ENCODE measurements at places on chromosomes 5 and 9.

DNA sequence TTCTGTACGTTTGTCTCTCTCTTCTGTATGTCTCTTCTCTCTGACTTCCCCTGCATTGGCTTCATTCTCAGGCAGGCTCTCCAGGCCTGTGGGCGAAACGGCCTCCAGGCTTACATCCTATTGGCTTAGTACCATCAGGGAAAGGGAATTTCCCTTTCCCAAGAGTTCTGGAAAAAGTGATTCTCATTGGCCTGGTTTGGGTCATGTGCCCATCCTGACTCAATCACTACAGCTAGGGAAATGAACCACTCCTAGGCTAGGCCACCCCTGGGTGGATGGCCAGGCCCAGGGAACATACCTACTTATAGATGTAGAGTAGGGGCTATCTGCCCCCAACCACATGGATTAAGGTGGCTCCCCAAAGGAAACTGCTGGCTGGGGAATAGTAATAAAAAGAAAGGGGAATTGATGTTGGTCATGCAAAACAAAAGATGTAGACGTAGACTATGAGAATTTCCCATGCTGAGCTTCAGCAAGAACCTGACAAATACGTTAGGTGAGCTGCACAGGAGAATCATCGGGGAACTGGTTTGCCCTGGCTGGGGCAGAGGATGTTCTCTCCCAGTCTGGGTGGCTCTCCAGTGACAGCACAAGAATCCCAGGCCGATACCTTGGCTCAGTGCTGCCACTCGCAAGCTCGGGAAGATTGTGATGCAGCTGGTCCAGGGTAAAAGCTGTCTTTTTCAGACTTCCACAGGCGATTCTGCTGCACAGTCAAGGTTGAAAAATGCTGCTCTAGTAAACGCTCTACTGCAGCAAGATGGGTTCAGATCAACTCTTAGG, 3.7 kb upstream of the EGR1 start:
- no peak for DNase-seq

DNA sequence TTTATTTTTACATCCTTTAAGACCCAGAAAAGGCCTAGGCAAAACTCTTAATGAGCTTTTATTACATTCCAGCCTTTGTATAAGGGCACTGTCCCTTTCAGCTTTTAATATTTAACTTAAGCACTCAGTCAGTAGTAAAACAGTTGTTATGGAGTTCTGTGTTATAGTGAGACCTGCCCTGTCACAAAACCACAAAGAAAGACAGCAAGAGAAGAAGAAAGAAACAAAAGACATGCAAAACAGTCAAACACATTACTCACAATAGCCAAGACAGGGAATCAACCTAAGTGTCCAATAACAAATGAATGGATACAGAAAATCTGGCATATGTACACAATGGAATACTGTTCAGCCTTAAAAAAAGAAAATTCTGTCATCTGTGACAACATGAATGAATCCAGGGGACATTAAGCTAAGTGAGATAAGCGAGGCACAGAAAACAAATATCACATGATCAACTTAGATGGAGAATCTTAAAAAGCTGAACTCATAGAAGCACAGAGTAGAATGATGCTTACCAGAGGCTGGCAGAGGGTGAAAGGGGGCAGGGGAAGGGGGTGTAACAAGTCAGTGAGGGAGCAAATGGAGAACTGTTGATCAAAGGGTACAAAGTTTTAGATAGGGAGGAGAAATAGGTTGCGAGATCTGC, 63.8 kb upstream of the CCNG1 start:
- no peak for DNase-seq

- DNase-seq, result no peak
Measured at GRCh38 chr5:61002611-61003355, 57.8 kb downstream of the NDUFAF2 start.

DNA sequence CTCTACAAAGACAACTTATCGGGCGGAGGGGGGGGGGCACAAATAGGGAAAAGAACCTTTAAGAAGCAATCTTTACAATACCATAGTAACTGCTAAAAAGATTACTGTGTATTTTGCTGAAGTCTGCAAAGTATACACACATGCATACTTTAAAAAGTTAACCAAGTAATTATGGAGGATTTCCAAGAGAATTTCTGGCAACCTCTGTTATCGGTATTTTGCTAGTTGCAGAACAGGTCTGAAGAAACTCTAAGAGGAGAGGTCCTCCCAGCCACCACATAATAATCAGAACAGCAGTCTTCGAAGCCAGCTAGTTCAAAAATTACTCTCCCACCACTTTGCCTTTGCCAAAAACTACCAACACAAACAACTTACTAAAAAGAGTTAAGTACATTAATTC, 56.1 kb downstream of the UBAP2 start:
- DNase-seq, result no peak

- DNase-seq, result no peak
Measured at GRCh38 chr9:91298311-91298710, 63.4 kb downstream of the AUH start.

GRCh38 chr9:14372437-14373335, 58.7 kb upstream of the NFIB start:
- no peak for DNase-seq

DNA sequence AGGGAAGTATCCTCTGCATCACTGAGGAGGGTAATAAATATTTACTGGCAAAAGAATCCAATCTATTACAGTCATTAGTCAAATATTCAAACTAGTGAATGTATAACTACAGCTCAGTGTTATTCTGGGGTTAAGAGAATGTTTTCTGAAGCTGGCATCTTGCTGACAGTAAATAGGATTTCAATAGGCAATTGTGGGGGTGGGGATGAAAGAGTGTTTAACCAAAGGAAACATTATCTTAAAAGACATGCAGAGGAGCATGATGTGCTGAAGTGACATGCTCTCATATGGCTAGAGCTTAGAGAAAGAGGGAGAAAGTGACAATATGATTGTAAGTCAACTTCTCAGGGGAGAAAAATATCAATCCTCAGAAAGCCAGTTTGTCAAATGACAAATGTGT, 618.4 kb upstream of the RIOK2 start:
- DNase-seq, result no peak

DNA sequence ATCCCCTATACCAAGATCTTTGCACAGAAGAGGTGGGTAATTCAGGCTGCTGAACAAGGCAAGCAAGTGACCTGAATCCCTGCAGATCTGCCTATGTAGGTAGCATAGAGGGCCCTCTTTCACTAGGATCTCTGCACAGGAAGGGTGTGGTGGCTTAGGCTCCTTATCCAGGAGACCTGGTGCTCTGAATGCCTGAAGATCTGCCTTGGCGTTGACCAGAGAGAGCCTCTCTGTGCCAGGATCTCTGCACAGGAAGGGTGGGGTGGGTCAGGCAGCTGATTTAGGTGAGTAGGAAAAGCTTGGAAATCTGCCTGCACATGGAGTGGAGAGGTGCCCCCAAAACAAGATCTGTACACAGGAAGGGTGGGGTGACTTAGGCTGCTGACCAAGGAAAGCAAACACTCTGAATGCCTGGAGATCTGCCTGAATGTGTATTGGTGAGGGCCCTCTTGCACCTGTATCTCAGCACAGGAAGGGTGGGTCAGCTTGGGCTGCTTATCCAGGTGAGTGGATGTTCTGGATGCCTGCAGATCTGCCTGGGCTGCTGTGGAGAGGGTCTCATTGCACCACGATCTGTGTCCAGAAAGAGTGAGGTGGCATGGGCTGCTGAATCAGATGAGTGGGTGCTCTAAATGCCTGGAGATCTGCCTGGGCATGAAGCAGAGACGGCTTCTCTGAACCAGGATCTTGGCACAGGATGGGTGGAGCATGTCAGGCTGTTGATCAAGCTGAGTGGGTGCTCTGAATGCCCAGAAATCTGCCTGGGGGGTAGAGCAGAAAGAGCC, 365.9 kb downstream of the DMAC1 start:
- DNase-seq, result no peak

- DNase-seq, result no peak
Measured at GRCh38 chr9:70444904-70445303, 30.4 kb upstream of the KLF9 start.

GRCh38 chr5:27412384-27412783, 374.0 kb upstream of the CDH9 start:
- DNase-seq, result no peak

DNA sequence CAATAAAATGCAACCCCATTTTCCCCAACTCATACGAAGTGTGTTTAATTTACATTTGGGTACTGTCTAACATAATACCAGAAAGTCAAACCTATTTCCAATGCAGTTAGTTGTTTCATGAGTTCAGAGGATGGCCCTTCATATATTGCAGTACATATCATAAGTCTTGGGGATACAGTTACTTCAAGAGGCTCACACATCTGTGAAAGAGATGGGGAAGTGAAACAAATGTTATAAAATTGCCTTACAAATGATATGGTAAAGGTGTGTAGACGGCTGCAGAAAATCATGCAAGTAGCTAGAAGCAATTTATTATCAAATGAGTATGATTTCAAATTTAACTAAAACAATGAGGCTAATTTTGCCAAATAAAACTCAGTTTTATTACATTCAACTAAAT, 219.0 kb upstream of the CDH12 start:
- DNase-seq, result no peak

GRCh38 chr9:135074354-135075233, 12.9 kb upstream of the OLFM1 start:
- DNase-seq, result no peak

DNA sequence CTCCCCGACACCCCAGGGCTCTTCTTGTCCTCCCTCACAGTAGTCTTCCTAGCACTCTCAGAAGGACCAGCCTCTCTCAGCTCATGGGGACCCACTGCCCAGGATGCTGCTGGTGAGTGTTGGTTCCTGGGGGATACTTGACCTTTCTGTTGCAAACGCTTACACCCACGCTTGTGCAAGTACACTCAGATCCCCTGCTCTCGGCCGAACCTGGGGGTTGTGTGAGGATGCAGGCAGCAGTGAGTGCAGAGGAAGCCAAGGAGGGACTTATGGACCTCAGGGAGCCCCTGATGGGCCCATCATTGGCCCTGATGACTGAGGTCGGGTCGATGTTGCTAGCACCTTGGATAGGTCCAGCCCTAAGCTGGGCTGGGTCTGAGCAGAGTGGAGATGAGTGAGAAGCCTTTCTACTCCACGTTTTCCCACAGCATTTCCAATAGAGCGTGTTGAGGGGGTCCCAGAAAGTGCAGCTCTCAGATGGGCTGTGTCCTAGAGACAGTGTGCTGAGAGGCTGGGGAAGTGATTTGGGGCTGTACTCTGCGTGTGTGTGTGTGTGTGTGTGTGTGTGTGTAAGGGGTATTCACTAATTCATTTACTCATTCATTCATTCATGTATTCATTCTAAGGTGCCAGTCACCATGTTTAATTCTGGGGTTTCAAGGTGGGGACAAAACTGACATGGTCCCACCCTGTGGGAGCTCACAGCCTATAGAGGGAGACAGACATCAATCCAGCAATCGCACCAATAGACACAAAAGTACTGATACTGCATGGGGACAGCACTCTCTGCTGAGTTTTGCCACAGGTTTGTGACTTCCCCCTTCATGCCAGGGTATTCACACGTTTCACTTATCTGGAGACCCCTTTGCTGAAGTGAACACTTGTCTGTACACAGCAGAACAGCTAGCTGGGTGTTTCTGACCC, 25.2 kb upstream of the PITX1 start:
- DNase-seq, result no peak

- no peak for DNase-seq
Measured at GRCh38 chr9:94929369-94929756, 202.9 kb downstream of the AOPEP start.

- DNase-seq, result no peak
Measured at GRCh38 chr5:68465133-68465532, 249.6 kb downstream of the PIK3R1 start.

DNA sequence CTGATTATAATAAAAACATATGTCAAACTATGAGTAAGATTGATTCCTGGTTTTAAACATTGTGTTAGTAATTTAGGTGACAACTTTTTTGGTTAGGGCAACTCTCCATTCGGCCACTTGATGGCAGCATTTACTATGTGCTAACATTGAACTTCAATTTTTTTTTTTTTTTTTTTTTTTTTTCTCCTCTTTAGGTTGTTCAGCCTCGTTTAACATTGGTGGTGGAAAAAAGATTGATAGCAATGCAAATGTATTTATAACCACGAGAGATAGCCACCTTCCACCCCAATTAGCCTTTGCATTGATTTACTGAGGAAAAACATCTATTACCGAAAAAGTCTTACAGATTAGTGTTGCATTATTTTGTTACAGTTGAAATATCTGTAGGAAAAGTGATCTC, 159.1 kb downstream of the CSNK1G3 start:
- DNase-seq, result no peak

DNA sequence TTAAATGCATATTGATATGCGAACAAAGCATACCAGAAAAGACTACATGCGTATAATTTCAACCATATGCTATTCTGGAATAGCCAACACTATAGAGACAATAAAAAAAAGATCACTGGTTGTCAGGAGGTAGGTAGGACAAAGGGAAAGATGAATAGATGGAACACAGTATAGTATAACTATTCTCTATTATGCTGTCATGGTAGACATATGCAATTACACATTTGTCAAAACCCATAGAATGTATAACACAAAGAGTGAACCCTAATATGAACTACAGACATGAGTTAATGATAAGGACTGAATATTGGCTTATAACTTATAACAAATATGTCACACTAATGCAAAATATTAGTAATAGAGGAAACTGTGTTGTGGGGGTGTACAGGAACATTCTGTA, 460.8 kb downstream of the TAF11L14 start:
- DNase-seq, result no peak

- DNase-seq, result no peak
Measured at GRCh38 chr5:23740029-23740428, 232.6 kb downstream of the PRDM9 start.

DNA sequence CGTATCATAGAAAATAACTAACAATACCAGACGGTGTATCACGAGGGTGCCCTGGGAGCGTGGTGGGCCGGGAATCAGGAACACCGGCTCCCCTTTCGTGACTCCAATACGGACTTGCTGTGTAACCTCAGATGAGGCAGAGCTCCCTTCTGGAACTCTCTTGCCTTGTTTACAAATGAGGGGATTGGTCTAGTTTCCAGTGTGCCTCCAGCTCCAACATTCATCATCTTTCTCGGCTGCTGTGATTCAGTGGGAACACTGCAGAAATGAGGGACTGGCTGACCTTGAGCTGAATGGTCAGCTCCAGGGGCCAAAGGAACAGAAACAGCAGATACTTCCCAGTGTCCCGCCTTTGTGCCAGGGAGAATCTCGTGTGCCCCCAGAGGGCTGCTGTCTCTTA, 22.6 kb upstream of the TGFBI start:
- DNase-seq, result no peak

GRCh38 chr5:150511578-150512367, 3.8 kb downstream of the NDST1 start:
- no peak for DNase-seq
